Smooth muscle cell of the brain vasculature (primary cell): ENCODE measurements at places on chromosomes 3 and 15.

DNA sequence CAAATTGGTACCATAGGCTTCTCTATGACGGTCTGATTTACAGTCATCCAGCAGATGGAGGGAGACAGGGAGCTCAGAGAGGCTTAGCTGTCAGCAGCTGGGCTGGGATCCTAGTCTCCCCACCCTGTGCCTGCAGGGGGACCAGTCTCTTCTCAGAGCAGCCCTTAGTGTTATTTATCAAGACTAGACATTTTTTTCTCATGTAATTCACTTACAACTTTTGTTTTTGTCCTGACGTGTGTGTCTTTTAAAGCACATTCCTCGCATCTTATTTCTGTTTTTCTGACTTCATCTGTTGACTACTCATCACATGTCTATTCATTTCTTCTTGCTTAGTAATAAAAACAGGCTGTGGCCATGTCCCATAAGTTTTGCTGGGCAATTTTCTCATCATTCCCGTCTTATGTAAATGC, 116.1 kb downstream of the KLF13 start:
- no peak for DNase-seq

DNA sequence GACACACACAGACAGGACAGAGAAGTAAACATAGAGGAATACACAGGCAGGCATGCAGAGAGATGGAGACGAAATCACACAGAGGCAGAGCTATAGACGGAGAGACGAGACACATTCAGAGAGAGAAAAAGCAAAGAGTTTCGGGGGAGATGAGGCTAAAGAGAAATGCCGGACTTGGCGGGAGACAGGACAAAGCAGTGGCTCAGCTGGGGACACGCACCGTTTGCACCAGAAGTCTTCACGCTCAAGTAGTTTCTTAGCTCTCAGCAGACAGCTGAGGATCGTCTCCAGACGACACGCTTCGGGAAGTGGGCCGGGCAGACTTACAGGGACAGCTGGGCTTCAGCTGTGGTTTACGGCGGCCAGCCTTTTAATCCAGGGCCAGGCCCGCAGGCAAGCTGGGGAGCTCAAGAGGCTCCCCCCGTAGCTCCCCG, 56.2 kb upstream of the DLG1 start:
- DNase-seq: peak; percentile 29

GRCh38 chr3:58325525-58325992, 7.1 kb upstream of the PXK start:
- DNase-seq: no peak

DNA sequence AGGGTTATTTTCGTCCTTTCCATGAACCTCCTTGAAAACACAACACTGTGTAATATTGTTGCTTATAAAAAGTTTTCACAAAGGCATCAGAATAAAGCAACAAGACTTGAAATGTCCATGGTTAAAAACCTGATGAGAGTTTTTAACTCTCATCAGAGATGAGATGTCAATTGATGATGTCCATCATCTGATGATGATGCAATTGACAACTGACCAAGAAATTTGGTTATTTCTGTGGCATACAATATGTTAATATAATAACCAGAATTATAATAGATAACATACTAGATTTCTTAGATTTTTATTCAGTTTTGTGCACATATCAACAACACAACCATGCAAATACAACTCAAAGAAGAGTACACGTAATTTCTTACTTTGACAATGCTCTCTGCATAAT, 15.5 kb upstream of the FNDC3B start:
- no peak for DNase-seq

DNA sequence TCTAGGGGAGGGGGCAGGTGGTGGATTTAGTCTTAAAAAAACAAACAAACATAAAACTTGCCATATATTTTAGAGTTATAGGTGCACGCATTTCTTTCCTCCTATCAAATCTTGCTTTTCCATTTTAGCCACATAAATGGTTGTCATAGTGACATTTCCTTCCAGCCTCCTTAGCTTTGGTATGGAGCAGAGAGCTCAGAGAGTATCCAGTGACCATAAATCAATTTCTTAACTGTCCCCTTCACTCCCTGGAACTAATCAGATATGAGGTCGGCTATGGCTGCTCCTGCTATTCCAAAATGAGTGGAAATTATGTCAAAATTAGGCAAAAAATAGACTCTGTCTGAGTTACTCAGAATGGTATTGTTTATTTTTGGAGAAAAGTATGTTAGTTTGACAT, 164.5 kb downstream of the EBLN2 start:
- no peak for DNase-seq

DNA sequence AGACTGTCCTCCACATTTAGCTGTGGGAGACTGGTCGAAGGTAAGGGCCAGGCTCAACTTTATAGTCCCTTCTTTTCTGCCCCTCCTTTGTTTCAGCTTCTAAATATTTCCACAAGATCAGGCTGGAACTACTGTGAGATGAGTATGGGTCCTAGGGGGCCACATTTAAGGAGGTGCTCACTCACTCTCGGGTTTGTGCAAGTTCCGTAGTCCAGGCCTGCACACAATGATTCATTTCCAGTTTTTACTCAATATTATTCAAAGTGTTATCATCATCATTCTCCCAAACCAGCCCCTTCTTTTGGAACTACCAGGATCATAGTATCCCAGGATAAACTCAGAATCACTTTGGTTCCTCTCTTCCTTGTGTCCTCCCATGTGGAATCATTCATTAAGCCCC, 289.1 kb downstream of the ADAMTSL3 start:
- no peak for DNase-seq

- no peak for DNase-seq
These were observed at the start of gene B3GNT5 for GRCh38 chr3:183252973-183253527. Gene B3GNT5 (plus strand): TSS chr3:183253253. CDS start chr3:183269799, 16,546 bp downstream.

- DNase-seq: no peak
These were observed 114.0 kb downstream of the LRRC28 start for GRCh38 chr15:99365242-99365641.
